ENCODE measurements at places on chromosomes 12 and 14. TPM values are rescaled to one million over a fixed set of nuclear protein-coding genes. Genes with fewer than 3 reads are reported as not detected.

- no peak for DNase-seq
Measured at GRCh38 chr14:105340821-105341733, 26.5 kb downstream of the PACS2 start.

GRCh38 chr12:80491166-80491565 is 47.1 kb downstream of the PTPRQ start:
- no peak for DNase-seq

DNA sequence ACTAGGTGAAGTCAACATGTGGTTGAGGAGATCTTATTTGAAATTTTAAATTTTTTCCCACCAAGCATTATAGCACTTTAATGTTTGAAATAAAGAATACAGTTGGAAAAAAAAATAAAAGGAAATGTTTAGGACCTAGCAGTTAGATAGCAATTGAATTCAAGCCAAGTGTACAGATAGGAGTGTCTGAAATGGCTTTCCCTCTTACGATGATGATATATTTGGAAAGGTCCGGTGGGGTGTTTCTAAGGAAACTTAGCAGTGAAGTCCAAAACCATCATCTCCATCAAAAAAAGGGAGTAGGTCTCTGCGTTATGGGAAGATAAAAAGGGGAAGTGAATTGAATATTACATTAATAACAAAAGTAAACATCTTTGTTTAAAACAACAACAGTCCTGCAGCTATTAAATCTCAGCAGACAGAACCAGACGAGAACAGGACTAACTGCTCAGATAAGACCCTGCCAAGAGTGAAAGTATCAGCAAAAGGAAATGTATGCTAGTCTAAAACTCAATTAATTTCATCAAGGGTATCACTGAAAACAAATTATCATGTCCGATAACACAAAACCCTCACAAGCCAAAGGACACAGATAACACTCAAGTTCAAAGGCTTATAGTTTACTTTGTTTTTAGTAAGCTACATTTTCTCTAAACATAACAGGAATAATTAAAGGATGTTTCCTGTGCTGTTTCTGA is 242.0 kb downstream of the BMP4 start:
- DNase-seq = peak; percentile 47

Gene ATP6V1D
- 124 TPM for polyA plus RNA-seq

GRCh38 chr12:59372956-59373355 is 222.9 kb upstream of the SLC16A7 start:
- no peak for DNase-seq

GRCh38 chr12:63753743-63754142 is 26.0 kb upstream of the RXYLT1 start:
- no peak for DNase-seq

Data from renal pelvis (tissue), 12 donors.